Lung (tissue), 17 donors: ENCODE measurements at places on chromosomes 1 and 21. TPM values are rescaled to one million over a fixed set of nuclear protein-coding genes. Genes with fewer than 3 reads are reported as not detected.

DNA sequence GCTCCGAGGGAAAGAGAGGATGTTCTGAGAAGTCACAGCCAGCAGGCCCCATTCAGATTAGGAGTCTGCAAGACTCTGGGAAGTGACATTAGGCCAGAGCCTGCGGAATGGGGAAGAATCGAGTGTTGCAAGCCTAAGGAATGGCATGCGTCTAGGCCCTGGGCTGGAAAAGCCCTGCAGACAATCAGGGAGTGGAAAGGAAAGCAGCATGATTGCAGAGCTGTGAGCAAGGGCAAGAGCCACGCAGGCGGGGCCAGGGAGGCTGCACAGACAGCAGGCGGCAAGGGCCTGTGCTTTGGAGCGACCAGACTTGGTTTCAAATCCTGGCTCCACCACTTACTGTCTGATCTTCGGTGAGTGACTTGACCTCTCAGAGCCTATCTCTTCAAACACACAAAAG lies 118.2 kb downstream of the RRAGC start:
- peak; percentile 71 for DNase-seq

- peak; percentile 71 for DNase-seq
Observed at GRCh38 chr1:164560121-164560541, 1.1 kb downstream of the PBX1 start.

CD2 gene
- 4.8 TPM for total RNA-seq

- no peak for DNase-seq
Observed at GRCh38 chr1:201655910-201656309, 117.0 kb downstream of the NAV1 start.

GRCh38 chr1:18697541-18697940 lies 66.9 kb downstream of the PAX7 start:
- no peak for DNase-seq

- peak; percentile 82 for DNase-seq
Observed at GRCh38 chr1:33338440-33339211, 17.7 kb upstream of the A3GALT2 start.

INSRR gene
- not detected for total RNA-seq

- DNase-seq: no peak
Observed at GRCh38 chr1:171566467-171566866, 55.6 kb upstream of the MYOCOS start.

DNA sequence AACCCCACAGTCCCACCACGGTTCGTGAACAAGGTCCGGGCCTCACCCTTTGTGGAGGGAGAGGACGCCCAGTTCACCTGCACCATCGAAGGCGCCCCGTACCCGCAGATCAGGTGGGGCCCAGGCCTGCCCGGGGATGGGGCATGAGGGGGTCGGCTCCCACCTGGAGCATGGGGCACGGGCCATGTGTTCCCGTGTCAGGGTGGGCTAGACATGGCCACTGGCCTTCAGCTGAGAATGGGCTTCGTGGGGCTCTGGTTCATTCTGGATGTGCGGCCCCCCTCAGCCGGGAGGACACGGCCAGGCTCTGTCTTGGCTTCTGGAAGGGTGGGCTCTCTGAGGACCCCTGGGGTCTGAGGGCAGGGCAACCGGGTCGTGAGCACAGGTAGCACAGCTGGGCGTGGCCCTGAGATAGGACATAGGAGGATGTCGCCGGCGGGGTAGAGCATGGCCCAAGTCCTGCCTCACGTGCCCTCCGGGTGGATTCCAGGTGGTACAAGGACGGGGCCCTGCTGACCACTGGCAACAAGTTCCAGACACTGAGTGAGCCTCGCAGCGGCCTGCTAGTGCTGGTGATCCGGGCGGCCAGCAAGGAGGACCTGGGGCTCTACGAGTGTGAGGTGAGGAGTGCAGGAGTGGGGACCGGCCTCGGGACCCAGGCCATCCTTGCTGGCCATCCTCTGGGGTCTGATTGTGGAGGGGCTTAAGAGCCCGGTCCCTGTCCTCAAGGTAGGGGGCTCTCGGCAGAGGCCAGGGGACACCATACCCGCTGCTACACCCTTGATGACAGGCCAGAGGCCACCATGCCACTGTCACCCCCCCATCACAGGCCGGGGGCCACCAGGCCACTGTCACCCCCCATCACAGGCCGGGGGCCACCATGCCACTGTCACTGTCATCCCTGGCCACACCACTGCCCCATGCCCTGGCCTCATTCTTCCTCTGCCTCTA lies 55.5 kb downstream of the TRIM11 start:
- DNase-seq: no peak

- no peak for DNase-seq
Observed at GRCh38 chr1:167826127-167826526, 87.8 kb downstream of the ADCY10 start.

LRRC3 gene
- total RNA-seq: 2.8 TPM

GRCh38 chr21:41008974-41009373 lies 159.0 kb upstream of the BACE2 start:
- DNase-seq: no peak

PDPN gene
- total RNA-seq: 27.9 TPM

FLG2 gene
- total RNA-seq: not detected

DNA sequence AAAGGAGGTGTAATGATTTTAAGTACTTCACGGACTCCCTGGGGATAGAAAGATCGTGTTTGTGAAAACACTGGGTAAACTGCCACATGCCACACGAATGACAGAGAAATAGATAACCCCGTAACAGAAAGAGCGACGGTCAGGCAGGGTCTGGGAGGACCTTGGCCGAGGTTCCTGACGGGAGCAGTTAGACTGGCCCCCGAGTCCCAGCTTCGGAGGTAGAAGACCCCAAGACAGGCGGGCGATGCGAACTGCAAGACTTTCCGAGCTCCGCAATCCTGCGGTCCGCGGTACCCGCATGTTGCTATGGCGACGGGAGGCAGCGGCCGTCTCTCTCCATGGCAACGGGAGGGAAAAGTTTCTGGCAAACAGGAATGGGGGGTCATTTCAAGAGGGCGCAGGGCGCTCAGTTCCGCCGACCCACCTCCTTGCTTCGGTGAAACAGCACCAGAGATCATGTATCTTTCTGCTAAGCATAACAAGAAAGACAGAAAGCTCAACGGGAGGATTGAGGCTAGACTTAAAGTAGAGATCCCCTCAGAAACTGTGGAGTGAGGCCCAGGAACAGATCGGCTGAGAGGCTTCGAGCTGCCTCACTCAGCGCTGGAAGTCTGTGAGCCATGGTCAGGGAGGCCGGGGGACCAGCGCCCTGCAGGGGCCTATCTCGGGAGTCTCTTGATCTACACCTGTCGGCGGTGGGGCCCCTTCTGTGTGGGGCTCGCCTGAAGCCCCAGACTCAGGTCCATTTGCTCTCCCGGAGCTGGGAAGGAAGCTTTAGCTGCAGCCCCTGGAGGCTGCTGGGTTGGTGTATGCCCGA lies 685 bp upstream of the SYT6 start:
- DNase-seq: peak; percentile 55

GRCh38 chr1:172448995-172449584 lies 5.2 kb upstream of the PIGC start:
- no peak for DNase-seq

SPRR3 gene
- total RNA-seq: 1.9 TPM

HMGN1 gene
- 375 TPM for total RNA-seq

GRCh38 chr1:96882096-96882495 lies 160.5 kb downstream of the PTBP2 start:
- no peak for DNase-seq

EXTL1 gene
- total RNA-seq: 0.43 TPM

DNA sequence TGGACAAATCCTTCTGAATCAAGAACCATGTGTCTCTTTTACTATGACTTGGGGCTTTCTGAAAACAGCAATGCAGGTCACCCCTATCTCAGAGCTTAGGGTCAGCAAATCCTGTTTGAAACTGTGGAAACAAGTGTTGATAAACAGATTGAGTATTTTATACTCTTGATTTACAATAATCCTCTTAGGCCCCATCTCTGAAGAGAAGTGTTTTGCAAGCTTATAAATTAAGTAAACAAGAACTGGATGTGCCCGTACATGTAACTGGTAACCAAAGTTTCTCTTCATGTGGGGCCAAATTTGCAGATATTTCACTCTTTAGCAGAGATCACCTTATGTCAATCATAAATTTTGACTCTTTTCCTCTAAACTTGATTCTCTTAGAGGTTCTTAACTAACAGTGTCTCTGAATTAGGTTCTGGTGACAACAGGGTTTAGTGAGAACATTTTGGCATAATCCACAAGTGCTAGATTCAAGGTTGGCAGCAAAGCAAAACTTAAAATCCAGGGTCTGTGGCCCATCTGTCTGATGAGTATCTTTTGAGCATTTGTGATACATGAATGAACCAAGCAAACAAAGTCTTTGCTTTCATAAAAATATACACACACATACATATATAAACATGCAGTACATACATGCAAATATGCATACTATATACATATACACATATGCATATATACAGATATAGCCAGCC lies 183.0 kb upstream of the HOOK1 start:
- DNase-seq: no peak

FAM72A gene
- 5.6 TPM for total RNA-seq

- no peak for DNase-seq
Observed at GRCh38 chr1:115640384-115640783, 1.4 kb upstream of the VANGL1 start.

CFHR3 gene
- 1.5 TPM for total RNA-seq

SERINC2 gene
- total RNA-seq: 55.4 TPM

KCNH1 gene
- total RNA-seq: 0.31 TPM

DNA sequence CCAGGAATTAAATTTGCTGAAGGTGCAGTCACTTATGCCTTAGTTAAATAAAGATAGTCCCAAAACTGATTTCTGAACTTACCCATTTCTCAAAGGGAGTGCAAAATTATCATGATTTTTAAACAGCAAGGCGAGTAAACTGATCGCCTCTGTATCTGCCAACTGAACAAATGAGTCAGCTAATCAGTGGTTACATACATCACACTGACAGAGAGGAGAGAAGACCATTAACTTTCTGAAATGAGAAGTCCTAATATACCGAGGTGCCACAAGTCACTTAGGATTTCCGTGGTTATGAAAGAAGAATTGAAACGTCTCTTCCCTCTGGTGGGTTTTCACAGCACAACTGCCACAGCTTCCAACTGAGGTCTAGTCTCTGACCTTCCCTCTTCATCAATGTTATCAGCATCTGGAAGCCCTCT lies 400.7 kb downstream of the SMYD3 start:
- no peak for DNase-seq

DNA sequence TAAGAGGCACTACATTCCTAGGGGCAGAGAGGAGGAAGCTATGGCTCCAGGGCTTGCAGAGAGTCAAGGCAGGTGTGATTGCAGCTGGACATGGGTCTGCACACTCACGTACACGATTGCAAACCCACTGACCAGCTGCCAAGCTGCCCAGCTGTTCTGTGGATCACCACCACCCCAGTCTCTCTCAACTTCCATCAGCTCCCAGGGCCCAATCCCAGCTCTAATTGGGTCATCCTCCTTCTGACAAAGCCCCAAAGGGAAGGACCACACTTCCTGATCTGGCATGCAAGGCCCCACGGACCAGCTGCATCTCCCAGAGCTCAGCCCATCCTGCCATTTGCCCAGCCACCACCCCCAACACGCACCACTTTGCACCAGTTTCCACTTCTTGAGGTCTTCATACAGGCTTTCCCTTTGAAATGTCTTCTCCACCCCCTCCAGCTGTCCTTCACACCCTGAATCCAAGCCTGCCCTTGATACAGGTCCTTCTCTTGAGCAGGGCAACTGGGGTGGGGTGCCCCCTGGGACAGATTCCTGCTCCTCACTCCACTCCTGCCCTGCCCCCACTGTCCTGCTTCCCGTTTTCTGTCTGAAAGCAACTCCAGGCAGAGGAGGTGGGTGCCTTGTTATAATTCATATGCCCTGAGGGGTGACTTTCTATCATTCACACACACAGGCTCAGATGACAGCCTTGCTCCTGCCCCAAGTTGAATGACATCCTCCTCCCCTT lies 179.4 kb upstream of the EDN2 start:
- peak; percentile 21 for DNase-seq

RNU1-4 gene
- 3,134 TPM for total RNA-seq

- no peak for DNase-seq
Observed at GRCh38 chr1:29810121-29811120, 574.1 kb downstream of the PTPRU start.

HES3 gene
- total RNA-seq: not detected

GRCh38 chr1:82045221-82045620 lies 244.5 kb downstream of the ADGRL2 start:
- no peak for DNase-seq

DNA sequence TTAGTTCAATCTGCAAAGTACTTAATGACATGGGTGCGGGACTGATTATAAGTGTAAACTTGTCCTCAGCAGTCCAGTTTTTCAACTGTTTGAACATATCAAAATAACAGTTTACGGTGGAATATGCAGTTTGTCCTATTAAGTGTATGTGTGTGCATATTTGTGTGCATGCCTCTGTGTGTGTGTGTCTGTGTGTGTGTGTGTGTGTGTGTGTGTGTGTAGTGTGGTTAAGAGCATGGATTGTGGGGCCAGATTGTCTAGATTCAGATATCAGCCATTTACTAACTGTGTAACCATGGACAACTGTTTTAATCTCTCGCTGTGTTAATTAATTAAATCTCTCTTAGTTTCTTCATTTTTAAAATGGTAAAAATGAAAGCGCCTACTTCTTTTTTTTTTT lies 39.0 kb downstream of the NEXN start:
- DNase-seq: no peak

DNA sequence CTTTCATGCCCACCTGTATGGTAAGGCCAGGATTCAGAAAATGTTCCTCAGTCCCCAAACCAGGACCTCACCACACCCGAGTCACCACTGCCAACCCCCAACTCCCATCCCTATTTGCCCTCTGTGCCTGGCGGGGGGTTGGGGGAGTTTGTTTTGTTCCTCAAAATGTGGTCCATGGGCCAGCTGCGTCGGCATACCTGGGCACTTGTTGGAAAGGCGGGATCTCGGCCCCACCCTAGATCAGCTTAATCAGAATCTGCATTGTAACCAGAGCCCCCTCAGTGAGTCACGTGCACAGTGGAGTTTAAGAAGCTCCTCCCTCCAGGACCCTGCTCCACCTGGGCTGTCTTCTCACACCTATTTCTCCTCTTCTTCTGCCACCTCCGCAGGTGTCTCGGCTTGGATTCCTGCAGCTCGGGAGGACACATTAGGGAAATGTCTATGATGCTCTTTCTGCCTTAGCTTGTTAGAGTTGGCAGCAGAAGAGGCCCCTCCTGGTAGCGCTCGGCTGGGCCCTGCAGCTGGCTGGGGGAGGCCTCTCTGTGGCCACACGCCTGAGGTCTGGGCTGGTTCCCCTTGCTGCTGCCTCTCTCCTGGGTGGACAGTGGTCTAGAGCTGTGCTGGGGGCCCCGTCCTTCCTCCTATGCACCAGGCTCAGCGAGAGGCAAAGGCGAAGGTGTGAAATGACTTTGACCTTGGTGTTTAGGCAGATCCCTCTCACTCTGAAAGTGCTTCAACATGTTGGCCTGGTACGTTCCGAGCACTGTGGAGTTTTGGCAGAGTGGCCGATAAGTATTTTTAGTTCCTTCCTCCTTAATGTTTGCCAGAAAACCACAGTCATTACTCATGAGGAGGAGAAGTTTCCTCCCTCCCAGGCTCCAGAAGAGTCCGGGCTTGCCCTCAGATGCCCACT lies 41.8 kb upstream of the CAMTA1 start:
- DNase-seq: peak; percentile 72

GRCh38 chr1:18417316-18418269 lies 63.1 kb upstream of the KLHDC7A start:
- DNase-seq: no peak
